ENCODE measurements at places on chromosomes 4 and X. TPM values are rescaled to one million over a fixed set of nuclear protein-coding genes. Genes with fewer than 3 reads are reported as not detected.

The DAPP1 gene
- 1.3 TPM for total RNA-seq

The TNMD gene
- not detected for total RNA-seq

The NSUN7 gene
- total RNA-seq = 9.8 TPM

The ARX gene
- total RNA-seq = not detected

The NUP62CL gene
- total RNA-seq = not detected

The PRR32 gene
- total RNA-seq = 4.8 TPM

The TRIM60 gene
- not detected for total RNA-seq

The FGF2 gene
- 4.3 TPM for total RNA-seq

The LONRF3 gene
- total RNA-seq = 8.8 TPM

The DEFB131A gene
- total RNA-seq = not detected

The ART3 gene
- 75.6 TPM for total RNA-seq

The P2RY8 gene
- 1.3 TPM for total RNA-seq

The OR13H1 gene
- total RNA-seq = not detected

The HSD17B13 gene
- total RNA-seq = not detected

The CNGA1 gene
- total RNA-seq = 0.24 TPM

The USP17L10 gene
- not detected for total RNA-seq

The NXF3 gene
- total RNA-seq = 0.22 TPM

The TGIF2LX gene
- total RNA-seq = not detected

The CETN2 gene
- total RNA-seq = 23.3 TPM

The DCAF8L2 gene
- total RNA-seq = not detected

The MAP3K15 gene
- not detected for total RNA-seq

The AMER1 gene
- 3.5 TPM for total RNA-seq

The OTUD4 gene
- total RNA-seq = 20.6 TPM

The USP26 gene
- not detected for total RNA-seq

The ADAM29 gene
- total RNA-seq = not detected

The REELD1 gene
- total RNA-seq = not detected

The EGFL6 gene
- not detected for total RNA-seq

The SPANXA1 gene
- not detected for total RNA-seq

The GYPA gene
- not detected for total RNA-seq

The ABCG2 gene
- 1.0 TPM for total RNA-seq

The MAGEB1 gene
- total RNA-seq = not detected

The KLHL8 gene
- total RNA-seq = 6.9 TPM

The CT47A1 gene
- not detected for total RNA-seq

The GPRASP2 gene
- total RNA-seq = 21.9 TPM

The GAR1 gene
- 2.7 TPM for total RNA-seq

The MID1 gene
- total RNA-seq = 9.6 TPM

The KIF4A gene
- total RNA-seq = 0.41 TPM

The DCAF12L2 gene
- not detected for total RNA-seq

The RASL11B gene
- total RNA-seq = 12.2 TPM

The NWD2 gene
- total RNA-seq = 0.08 TPM

The PRKX gene
- 2.6 TPM for total RNA-seq

The ZAR1 gene
- not detected for total RNA-seq

The PCDH10 gene
- 0.44 TPM for total RNA-seq

The EDA2R gene
- 1.3 TPM for total RNA-seq

The LRRC66 gene
- total RNA-seq = 0.08 TPM

The ARSD gene
- total RNA-seq = 10.0 TPM

The GRPR gene
- total RNA-seq = not detected

The CCDC158 gene
- 0.79 TPM for total RNA-seq

The EMCN gene
- 66.4 TPM for total RNA-seq

The CENPVL2 gene
- total RNA-seq = not detected

The LPAR4 gene
- 0.39 TPM for total RNA-seq

The GPM6B gene
- total RNA-seq = 14.2 TPM

The MGARP gene
- 4.3 TPM for total RNA-seq

The SH3TC1 gene
- total RNA-seq = 13.9 TPM

The FAM236B gene
- not detected for total RNA-seq

The RTL5 gene
- total RNA-seq = 3.0 TPM

Measured in right atrium auricular region (tissue), 2 donors.